ENCODE measurements at places on chromosomes 3 and 15.

- no peak for DNase-seq
These were observed 105.8 kb downstream of the FNDC3B start for GRCh38 chr3:172145031-172145686.

DNA sequence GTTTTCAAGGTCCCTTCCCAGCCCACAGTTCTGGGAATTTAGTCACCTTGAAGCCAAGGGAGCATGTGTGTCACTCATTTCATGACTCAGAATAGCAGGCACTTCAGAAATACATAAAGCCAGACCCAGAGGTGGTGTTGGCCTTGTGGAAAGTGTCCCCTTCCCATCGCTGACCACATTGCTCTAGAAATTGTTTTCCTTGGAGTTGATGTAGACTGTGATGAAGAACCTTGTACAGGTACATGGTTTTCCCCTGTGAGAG lies 158.8 kb downstream of the SLCO3A1 start:
- DNase-seq: no peak

DNA sequence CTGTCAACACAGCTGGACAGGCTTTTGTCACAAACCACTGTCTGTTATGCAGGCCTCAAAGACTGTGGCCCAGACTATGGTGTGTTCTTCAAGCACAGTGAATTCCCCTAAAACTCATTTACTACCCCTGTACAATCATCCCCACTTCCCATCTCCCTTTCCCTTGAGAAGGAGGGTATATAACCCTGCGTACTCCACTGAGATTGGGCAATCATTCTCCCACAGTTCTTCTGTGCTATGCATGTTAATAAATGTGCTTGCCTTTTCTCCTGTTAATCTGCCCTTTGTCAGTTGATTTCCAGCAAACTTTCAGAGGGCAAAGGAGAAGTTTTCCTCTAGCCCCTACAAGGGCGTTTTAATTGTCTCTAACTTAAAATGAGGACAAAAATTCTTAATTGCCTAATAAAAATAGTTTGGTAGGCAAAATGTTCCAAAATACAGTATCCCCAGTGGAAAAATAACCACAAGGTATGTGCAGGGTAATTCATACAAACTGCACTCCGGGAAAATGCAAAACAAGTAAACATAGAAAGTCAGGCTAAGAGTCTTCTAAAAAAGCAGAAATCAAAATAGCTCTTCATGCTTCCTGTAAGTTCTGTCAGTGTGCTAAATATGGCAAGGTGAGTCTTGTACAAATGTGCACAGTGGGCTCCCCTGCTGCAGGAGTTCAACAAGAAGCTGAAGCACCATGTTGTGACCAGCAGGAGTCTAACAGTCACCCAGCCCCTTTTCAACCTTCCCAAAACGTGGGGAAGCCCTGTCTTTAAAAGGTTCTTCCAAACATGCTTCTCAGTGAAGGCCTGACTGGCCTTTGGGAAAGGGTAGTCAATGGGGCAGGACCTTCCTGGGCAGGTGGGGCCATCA lies 10.2 kb downstream of the ATP10A start:
- no peak for DNase-seq

DNA sequence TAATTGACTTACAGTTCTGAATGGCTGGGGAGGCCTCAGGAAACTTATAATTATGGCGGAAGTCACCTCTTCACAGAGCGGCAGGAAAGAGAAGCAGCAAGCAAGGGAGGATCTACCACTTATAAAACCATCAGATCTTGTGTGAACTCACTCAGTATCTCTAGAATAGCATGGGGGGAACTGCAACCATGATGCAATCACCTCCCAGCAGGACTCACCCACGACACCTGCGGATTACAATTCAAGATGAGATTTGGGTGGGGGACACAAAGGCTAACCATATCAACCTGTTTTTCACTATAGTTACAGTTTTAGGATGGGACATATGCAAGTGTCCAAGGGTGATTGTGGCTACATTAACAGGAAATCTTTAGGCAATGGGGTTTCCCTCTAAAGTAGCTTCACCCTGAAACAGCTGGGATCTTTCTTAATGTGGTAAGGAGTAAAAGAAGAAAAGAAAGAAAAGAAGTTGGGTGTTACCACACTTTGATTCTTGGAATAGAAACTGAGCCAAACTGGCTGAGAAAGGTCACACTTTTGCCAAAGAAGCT lies 453.8 kb downstream of the OTOL1 start:
- DNase-seq: no peak
